ENCODE measurements at places on chromosomes 12 and 14. TPM values are rescaled to one million over a fixed set of nuclear protein-coding genes. Genes with fewer than 3 reads are reported as not detected.

The THTPA gene
- 27.5 TPM for total RNA-seq

The DNAJC22 gene
- total RNA-seq: 0.29 TPM

The SLC2A14 gene
- total RNA-seq: under 0.01 TPM

The PRPF40B gene
- total RNA-seq: 11.6 TPM

The WNT1 gene
- not detected for total RNA-seq

The SLC4A8 gene
- total RNA-seq: 2.9 TPM
